NCI-H226 (cell line): ENCODE measurements at places on chromosomes 7 and 10.

DNA sequence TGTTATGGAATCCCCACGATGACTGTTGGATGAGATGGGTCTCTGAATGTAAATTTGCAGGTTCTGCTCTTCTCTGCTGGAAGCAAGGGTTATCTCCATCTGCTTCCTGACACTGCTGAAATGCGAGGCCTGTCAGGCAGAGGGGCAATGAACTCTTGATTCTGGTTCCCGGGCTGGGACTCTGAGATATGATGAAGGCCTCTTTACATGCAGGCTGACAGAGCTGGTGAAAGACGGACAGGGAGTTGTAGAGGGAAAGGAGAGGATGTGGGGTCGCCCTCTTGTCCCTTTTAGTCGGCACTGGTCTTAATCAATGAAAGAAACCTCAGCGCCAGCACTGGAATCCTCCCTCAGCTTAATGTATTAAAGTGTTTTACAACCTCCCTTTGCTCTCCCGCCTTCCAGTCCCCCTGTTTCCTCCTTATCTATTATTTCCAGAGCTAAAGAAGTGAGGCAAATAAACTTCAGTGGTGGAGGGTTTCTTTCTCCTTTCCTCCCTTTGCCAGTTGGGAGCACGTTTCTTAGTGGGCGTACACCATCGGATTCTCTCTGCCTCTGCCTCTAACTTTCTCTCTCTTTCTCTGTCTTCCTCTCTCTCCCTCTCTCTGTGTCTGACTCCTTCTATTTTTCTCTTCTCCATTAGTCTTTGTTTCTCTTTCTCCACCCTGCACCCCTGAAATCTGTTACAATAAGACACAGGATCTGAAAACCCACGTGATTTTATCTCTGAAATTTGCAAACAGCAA lies 145.6 kb downstream of the BAMBI start:
- no peak for DNase-seq

DNA sequence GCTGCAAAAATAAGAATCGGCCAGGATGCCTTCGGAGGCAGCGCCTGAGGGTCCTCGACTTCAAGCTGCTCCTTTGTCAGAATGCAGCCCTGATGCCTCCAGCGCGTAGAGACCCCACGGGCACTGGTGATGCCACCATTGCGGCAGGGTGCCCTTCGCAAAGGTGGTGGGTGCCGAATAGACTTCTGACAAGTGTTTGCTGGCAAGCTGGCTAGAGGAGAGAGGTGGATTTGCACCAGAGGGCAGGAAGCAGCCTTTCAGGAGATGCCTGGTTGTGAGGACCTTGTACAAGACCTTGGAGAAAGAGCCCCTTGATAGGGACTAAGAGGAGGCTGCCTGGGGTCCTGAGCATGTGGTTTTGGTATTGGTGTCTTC lies 103.2 kb upstream of the PPIF start:
- DNase-seq, result no peak

DNA sequence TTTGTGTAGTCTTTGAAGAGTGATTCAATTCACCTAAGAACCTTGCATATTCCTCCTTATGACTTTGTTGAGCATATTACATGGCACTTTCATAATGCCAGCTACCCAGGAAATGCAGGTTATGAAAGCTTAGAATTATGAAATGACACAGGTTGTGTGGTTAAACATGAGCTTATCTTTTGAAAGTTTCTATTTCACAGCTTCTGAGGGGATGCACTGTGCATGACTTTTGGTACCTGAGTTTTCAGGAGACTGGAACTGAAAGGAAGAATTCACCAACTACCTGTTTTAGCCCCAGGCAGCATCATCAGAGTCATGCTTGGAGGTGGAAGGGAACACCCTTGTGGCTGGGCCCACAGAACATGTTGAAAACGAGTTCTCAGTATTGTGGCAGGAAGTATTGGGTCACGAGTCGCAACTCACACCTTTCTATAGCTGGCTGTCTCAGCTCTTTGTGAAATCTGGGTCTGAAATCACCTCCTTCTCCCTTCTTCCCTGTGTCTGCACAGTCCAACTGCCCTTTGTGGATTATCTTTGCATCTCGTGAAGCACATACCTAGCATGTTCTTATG lies 228.2 kb downstream of the PTEN start:
- no peak for DNase-seq

DNA sequence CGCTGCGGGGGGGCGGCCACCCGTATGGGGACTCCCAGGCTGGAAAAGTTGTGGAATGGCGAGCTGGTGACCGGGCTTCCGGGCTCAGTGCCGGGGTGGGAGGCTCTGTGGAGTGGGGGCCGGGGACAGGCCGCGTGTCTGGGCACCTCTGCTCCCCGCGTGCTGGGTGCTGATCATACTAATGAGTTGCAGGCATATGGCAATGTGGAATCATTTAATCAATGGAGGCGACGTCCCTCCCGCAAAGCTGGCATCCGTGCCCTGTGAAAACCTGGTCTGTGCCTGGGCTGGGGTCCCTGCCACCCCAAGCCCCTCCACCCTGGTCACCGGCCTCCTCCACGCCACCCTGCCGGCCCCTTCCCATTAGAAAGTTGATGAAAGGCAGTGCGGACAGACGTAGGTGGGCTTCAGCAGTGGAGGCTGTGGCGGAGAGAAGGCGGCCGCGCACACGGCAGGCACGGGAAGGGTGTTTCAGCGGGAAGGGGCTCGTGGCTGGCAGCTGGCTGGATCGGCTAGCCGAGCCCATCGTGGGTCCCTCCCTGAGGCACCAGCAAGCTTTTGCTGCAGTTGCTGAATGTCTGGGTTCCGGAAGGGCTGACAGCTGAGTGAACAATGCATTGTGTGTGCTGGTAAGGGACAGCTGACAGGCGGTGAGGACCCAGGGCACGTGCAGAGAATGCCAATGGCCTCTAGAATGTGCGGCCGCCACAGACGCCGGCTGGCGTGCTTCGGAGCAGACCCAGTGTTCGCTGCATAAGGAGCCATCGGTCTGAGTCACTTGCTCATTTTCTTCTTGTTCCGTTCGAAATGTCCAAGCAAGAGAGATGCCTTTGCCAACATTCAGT lies 1.5 kb downstream of the ADGRA1 start:
- no peak for DNase-seq

DNA sequence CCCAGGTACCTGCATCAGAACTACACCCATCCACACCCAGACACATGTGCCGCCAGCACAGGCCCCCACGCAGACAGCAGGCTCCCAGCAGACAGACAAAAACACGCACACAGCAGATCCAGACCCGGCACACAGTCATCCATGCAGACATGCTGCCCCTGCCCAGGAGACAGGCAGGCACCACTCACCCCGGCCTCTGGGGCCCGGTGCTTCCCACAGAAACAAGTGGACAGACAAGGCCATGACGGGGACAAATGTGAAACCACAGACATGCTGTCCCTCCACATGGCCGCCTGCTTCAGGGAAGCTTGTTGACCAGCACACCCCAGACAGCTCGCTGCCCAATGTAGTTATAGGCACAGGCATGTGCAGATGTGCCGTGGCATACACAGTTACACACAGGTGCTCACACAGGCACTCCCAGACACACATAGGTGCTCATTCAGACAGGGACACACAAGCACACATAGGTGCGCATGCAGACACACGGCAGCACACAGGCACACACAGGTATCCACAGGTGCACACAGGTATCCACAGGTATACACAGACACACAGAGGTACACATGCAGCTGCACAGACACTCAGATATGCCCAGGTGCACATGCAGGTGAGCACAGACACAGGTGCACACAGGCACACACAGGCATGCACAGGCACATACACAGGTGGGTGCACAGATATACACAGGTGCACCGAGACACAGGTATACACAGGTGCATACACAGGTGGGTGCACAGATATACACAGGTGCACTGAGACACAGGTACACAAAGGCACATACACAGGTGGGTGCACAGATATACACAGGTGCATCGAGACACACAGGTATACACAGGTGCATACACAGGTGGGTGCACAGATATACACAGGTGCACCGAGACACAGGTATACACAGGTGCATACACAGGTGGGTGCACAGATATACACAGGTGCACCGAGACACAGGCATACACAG lies 10.5 kb upstream of the SCART1 start:
- no peak for DNase-seq

DNA sequence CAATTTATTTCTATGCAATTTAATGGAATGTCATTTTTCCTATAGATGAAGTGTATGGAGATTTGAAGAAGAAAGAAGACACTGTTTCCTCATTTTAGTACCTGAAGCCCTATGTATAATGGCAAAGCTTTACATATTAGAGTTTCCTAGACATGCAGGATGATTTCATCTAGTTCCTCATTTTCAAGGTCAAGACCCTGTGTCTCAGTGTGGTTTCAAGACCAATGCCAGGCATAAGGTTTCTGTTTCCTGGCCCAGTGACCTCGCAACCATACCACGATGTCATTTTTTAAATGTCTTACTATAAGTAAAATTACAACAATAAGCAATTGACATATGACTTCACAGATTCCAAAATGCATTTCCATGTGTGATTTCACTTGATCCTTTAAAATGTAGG lies 336.5 kb upstream of the PRKCQ start:
- no peak for DNase-seq

- DNase-seq, result peak; percentile 95
These were observed 166.3 kb upstream of the TMEM196 start for GRCh38 chr7:19939746-19940145.

DNA sequence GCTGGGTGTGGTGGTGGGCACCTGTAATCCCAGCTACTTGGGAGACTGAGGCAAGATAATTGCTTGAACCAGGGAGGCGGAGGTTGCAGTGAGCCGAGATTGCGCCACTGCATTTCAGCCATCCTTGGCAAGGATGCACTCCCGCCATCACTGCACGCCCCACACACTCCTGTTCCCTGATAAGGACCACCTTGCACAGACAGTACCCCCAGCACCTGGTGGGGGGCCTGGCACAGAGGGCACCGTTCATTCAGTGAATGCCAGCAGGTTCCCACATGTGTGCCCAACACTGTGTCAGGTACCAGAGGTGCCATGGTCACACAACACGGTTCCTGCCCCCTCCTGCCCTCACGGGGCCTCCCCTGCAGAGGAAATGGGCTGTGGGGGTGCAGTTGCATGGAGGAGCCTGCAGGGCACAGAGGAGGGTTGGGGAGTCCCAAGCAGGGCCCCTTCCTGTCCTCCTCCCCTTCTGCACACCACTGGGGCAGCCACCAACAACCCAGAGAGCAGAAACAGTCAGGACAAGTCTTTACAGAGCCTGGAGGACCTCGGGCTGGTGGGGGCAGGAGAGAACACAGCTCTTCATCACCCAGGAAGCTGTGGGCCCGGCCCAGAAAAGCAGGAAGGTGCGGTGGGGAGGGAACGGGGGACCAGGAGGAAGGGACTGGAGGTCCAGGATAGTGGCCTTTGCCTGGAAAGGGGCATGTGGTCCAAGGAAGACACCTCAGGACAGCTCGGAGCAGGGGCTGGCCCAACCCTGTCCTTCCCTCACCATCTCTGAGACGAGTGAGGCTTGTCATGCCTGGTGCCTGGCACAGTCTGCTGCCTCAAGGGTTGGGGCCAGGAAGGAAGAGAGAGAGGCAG lies 7.1 kb downstream of the CRYGN start:
- DNase-seq, result no peak

DNA sequence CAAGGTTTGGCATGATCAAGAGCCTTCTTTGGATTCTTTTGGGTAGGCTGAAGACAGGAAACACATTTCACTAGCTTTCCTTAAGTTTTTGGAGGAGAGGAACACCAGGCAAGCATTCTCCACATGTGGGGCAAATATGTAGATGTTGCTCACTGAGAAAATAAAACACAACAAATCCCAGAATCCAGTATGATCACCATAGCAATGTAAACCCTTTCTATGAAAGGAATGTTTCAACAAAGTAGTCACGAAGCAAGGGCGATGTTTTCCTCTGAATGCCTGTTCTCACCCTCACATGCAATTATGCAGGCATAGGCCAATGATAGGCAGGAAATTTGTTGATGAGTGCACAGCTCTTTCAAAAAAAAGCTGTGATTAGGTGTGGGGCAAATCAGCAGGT lies 20.5 kb upstream of the CEP41 start:
- DNase-seq, result no peak

- DNase-seq, result no peak
These were observed 104.1 kb upstream of the DPP6 start for GRCh38 chr7:153948060-153948459.

GRCh38 chr10:131621784-131622624 lies 278.8 kb upstream of the PPP2R2D start:
- no peak for DNase-seq

DNA sequence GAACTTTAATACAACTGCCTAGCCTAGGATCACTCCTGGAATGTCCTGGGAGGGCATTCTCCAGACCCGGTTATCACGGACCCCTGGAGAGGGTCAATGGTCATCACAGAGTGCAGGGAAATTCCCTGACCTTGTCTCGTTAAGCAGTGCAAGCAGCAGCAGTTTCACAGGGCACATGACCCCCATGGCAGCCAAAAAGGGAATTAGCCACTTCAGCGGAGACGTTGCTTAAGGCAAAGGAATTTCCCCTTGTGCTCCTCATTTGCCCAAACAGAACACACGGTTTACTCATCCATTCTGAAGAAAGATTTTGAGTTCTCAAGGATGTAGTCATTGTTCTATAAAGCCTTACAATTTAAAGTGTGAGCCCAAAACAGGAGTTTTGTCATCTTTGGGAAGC lies 260.3 kb downstream of the SNX13 start:
- peak; percentile 99 for DNase-seq

DNA sequence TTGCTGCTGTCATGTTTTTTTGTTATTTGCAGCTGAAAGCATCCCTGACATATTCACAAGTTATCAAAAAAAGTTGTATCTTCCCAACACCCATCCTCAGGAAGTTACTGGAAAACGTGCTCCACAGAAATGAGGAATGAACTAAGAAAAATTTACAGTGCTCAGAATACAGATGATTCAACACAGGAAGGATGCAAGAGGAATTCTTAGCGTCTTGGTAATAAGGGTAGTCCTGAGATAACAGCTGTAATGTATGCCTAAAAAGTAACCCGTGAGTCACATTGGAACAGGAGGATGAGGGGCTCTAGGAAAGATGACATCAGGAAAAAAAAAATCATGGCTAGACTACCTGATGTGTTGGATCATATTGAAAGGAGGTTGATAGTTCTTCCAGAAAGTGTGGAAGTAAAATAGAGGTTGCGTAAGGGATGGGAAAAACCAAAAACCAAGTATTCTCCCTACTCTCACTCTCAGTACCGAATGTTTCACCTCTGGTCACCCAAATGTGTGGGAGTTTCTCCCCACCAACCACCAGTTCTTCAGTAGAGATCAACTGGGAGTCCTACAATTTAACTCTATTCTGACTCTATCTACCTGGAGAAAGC lies 3.9 kb downstream of the ADAM12 start:
- DNase-seq, result peak; percentile 86

- DNase-seq, result no peak
These were observed 3.3 kb upstream of the PDGFA start for GRCh38 chr7:522951-523314.

DNA sequence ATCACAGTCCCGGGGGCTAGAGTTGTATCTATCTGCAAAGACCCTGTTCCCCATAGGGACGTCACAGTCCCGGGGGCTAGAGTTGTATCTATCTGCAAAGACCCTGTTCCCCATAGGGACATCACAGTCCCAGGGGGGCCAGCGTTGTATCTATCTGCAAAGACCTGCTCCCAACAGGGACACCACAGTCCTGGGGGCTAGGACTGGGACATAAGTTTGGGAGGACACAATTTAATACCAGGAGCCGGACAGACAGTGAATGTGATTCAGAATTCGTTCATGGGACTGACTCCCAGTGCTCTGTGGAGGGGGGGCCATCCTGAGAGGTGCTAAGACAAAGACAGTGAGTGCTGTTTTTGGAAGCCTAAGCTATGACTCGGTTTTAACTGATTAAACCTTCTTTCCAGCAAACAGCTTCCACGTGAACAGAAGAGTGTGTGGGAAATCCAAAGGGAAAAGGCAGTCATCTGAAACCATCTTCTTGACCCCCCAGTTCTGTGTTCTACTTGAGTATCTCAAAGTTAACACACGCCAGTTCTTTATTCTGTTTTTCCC lies 153.0 kb downstream of the DIP2C start:
- no peak for DNase-seq
